ENCODE measurements at places on chromosomes 5 and 9. TPM values are rescaled to one million over a fixed set of nuclear protein-coding genes. Genes with fewer than 3 reads are reported as not detected.

The ANKRD18B gene
- not detected for total RNA-seq

- DNase-seq, result no peak
These were observed 152.7 kb downstream of the CWC27 start for GRCh38 chr5:64921386-64921785.

DNA sequence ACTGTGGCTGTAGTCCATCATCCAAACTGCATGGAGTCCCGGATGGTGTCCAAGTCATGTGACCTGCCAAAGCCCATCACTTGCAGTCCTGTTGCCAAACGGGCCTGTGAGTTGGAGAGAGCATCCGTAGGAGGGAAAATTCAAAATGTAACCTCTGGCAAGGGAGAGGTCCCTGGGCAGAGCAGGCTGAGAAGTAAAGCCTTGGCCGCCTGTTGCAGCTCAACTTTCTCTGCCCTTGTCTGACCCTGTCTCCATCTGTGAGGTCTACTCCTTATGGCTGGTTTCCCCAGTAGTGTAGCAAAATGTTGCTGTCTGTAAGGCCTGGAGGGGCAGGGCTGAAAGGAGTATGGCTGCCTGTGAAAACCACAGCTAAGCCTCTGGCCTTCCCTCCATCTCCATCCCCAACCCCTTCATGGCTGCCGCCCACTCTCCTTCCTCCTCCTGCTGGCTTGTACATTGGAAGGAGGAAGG, 163.5 kb downstream of the SEMA6A start:
- no peak for DNase-seq

GRCh38 chr5:160469156-160470144, 47.8 kb downstream of the PTTG1 start:
- DNase-seq, result no peak

DNA sequence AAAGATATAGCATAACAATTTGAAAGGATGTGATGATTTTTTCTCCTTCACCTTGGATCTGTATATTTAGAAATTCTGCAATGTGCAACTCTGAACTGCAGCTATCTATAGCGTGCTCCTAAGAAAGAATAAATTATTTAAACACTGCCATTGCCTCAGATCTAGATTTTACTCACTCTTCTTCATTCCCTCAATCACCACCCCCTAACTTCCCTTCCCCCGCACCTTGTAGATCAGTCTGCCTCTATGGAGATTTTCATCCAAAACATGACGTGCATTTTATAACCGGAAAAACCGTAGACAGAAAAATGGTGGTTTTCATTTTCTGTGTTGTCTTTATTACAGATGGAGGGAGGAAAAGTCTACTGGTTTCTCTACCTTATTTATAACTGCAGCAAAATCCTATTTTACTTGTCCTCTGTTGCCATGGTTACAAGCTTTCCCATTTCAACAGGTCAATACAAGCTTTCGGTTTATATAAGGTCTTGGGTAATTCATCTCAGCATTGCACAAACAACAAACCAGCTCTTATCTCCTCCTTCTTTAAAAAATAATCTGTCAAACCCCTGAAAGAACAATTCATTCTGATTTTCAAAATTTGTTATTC, 480.0 kb downstream of the TAF11L14 start:
- DNase-seq, result no peak

DNA sequence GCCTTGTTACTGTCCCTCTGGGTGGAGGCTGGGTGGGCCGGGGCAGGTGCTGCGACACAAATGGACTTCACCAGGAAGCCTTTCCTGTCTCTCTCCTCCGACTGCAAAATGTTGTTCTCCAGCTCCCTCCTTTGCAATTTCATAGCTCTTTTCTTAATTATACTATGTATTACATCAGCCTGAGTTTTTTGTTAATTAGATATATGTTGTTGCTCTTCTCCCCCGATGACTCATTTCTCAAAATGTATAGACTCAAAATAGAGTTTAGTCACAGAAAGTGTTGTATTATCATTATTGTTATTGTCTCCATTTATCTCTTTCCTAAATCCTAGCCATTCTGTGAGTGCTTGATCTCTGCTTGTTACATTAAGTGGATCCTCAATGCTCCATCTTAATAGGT, 122.4 kb upstream of the OSMR start:
- DNase-seq, result no peak

The ZFP2 gene
- not detected for total RNA-seq

GRCh38 chr9:12739014-12739652, 35.7 kb upstream of the LURAP1L start:
- DNase-seq, result no peak

DNA sequence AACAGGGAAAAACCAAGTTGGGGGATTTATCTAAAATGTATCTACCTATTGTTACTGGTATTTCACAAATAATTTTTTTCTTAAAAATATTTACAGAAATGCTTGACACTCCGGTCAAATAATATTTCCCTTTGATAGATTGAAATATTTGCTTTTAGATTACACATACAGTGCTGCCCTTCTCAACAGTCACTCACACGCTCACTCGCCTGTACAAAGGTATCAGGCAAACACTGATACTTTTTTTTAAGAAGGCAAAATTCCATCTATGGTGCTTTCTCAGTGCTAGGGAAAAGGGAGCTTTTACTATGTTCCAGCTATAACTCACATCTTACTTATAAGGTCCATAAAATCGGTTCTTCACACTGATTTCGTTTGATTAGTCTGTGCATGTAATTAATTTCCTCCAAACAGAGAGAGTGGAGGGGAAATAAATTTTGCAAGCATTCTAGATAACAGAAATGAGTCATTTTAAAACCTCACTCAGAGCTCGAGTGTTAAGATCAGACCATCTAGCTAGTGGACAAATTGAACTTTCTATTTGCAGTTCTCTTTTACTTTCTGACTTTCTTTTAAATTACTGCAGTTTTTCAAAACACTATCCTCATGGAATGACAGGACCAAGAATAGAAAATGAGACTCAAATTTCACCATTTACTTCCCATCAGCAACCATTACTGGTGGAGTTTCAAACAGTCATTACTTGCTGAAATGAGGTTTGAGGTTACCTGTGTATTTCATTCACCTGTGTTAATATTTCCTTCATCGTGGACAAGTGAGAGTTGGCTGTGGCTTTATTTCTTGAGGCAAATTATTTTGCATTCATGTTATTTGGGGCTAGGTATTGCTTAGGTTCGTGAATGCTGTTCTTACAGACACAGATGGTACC, 273.2 kb downstream of the RAB3C start:
- no peak for DNase-seq

The IL4 gene
- total RNA-seq, result not detected

The NUTM2F gene
- not detected for total RNA-seq

The MUSK gene
- not detected for total RNA-seq

GRCh38 chr5:102511666-102512065, 12.9 kb upstream of the SLCO6A1 start:
- no peak for DNase-seq

Measured in GM12878 (cell line).